ENCODE measurements at places on chromosomes 13 and 19.

DNA sequence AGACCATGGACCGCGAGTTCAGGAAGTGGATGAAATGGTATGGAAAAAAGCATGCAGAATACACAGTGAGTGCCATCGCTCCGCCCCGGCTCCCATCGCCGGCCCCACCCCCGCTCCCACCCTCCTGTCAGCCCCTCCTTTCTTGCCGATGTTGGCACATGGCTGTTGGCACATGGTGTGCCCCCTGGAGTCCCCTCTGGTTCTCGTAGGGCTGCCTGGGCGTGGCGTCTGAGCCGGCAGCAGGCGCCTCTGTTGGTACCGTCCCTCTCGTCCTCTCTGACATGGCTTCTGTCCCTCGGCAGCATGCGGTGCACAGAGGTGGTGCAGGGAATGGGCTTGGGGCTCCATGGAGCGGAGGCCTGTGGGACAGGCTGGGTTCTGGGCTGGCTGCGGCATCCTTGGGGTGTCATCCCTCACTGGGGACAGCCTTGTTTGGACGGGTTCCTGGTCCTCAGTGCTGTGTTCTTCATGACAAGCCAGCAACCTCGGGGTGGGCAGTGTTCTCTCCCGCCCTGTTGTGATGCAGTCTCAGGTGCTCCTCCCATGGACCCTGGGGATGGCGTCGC is 30.9 kb downstream of the DOT1L start:
- no peak for DNase-seq

DNA sequence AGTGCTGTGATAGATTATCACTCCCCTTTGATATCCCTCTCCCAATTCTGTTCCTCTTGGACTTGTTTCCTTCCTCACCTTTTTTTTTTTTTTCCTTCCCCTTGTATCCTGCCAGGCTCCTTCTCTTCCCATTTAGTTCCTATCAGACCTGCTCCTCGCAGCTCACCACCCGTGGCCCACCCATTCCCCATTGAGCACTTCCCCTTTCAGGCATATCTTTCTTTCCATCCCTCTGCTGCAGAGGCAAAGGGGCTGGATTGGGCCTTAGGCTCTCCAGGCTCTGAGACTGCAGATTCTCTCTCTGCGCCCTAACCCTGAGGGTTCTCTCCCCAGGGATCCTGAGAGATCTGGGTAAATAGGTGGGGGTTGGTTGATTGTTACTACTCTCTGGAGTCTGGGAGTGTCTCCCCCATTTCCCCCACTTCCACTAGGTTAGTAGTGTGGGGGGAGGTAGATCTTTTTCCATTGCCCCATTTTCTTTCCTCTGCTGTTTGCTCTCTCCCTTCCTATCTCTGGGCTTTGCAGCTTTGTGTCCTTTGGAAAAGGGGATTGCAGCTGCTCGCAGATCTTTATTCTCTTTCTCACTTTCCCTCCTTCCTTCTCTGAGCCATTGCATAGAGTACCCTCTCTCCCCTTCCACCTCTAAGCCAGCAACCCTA is 2.3 kb downstream of the ARHGAP35 start:
- no peak for DNase-seq

DNA sequence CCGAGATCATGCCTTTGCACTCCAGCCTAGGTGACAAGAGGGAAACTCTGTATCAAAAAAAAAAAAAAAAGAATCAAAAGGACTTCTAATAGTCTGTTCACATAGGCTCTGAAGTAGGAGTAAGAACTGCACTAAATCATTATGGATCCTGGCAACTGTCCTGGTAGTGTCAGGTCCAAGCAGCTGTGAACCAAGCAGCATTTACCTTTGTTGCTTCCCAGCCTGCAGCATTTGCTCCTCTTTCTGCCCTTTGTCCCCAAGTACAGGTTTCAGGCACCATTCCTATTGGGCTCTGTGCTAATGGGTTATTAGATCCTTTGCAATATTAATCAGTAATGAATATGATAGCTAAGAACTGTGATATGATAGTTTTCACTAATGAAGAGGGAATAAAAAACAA is 77.4 kb upstream of the NBEA start:
- no peak for DNase-seq

DNA sequence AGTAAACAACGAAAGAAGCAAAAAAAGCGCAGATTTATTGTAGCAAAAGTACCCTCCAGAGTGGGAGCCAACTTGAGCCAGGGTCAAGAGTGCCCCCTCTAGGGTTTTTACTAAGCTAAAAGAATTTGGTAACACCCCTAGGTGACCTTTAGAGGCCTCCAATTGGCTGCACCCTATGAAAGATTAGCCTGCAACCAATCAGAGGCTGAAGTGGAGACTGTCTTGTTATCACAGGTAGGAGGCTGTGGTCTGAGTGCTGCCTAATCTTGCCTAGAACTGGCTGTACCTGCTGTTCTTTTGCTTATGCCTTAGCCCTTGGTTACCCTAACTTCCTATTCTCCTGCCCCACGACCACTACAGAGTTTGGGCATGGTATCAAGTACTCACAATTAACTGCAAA is 38.3 kb downstream of the ANKRD10 start:
- DNase-seq = no peak

- DNase-seq = no peak
Measured at GRCh38 chr19:49361438-49362047, 673 bp downstream of the TEAD2 start.

DNA sequence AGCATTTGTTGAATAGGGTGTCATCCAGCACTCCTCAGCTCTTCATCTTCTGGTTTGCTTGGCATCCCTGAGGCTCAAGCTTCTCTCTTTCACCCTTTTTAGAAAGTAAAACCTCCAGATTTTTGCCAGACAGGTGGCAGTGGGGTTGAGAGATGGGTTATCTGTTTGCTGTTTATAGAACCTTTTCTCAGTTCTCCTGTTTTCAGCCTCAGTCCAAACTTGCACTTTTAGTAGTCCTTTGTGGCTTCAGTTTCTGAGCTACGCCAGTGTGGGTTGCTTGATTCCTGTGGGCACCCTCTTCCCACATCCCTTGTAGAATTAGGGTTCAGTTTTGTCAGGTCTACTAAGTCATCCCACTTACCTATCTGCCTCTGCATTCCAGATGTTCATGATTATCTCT is 147.9 kb downstream of the PAN3 start:
- DNase-seq = no peak

DNA sequence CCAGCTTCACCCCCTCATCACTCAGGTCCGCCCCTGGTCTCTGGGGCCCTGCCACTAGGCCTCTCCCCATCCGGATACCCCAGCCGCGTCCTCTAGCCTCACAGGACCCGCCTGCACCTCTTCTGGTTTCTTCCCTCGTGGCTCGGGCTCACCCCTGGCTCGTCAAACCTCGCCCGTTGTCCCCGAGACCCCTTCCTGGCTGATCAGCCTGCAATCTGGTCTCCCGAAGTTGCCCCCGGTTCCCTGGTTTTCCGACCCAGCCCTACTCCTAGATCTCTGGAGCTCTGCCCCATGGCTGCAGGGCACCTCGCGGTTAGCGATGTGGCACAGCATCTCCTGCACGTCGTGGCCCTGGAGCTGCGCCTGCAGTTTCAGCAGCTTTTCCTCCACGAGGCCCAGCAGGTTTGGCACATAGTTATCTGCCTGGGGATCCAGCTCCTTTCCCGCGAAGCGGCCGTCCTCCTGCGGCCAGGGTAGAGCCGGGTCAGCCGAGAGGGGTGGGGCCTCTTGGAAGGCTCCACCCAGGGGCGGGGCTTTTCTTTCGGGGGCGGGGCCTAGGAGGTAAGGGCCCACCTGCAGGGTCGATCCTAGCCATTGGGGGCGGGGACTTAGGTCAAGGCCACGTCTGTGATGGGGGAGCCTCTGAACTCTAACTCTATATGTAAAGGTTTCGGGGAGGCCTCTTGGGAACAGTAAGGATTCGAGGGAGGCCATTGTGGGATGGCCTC is 2.4 kb upstream of the RGL3 start:
- no peak for DNase-seq

DNA sequence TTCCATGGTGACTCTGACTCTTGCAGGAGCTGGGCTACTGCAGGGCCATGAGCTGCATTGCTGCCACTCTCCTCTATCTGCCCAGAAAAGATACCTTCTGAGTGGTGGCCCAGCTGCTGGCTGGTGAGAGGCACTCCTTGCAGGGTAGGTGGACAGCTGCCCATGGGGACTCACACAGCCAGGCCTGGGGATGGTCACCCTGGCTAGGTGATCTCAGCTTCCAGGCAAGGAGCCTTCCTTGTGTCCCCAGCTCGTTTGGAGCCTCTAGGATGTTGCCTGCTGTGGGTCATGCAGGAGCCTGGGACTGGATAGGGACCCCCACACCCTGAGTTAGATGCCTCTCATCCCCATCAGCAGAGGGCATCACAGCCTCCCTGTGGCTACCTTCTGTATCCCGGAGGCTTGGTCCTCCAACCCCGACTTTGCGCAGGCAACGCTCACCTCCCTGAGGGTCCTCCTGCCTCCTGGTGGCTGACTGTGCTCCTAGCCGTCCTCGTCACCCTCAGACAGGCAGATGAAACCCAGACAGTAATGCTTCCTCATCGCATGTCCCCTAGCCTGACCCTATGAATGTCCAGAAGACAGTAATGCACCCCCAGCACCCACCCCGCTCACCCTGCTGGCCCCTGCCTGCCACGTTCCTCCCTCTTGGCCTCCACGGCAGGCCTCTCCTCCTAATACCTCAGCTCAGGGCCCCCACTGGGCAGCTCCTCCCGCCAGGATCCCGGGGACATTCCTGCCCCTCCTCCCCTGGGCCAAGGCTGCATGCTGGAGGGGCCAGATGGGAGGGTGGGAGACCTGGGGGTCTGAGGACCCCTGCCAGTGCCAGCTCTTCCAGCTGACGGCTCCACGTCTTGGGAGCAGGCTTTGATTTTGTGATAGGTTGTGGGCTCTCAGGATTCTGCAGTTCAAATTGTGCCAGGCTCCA is 13.6 kb upstream of the ZNF14 start:
- DNase-seq = no peak

DNA sequence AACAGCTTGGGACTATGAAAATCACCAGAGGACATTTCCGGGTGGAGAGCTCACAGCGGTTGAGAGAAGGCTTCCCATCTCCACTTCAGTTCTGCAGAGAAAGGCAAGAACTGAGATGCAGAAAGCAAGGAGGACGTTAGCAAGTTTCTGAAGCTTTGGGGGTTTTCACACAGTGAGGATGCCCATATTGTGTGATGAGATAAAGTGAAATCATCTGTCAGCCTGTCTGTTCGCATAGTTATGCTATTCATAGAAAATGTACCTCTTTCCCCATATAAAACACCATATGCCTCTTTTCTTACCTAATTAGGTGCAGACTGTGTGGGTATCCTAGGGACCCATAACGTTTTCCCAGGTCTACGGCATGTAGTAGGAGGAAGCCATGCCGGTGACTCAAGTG is 27.5 kb downstream of the ZIC5 start:
- DNase-seq = no peak

GRCh38 chr13:101144808-101145419 is 271.4 kb downstream of the NALCN start:
- peak; percentile 15 for DNase-seq

DNA sequence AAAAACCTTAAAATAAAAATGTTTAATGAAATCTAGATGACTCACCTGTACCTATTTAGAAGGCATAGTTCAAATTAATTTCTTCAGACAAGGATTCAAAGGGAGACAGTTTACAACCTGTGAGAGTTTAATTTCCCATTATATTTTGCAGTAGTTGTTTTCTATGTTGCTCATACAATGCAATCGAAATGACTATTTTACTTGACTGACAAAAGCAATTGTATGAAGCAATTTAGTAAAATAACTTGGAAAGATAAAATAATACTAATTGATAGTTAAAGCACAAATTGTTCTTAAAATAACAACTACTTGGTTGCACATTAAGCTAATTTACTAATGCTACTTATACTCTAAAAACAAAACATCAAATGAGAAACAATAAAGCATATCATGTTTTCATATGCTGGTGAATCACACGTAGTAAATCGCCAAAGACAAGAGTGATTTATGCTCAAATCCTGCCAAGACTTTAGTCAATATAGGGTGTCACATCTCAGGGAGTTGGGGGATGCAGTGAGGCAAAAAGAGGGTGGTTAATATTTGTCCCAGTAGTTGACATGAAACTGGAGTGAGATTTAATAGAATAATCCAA is 6.4 kb downstream of the DACH1 start:
- no peak for DNase-seq

GRCh38 chr19:42174958-42175734 is 42.3 kb downstream of the DEDD2 start:
- DNase-seq = no peak

GRCh38 chr19:12788682-12789097 is 2.6 kb upstream of the JUNB start:
- DNase-seq = no peak

- no peak for DNase-seq
Measured at GRCh38 chr13:71626421-71627117, 240.4 kb downstream of the DACH1 start.

DNA sequence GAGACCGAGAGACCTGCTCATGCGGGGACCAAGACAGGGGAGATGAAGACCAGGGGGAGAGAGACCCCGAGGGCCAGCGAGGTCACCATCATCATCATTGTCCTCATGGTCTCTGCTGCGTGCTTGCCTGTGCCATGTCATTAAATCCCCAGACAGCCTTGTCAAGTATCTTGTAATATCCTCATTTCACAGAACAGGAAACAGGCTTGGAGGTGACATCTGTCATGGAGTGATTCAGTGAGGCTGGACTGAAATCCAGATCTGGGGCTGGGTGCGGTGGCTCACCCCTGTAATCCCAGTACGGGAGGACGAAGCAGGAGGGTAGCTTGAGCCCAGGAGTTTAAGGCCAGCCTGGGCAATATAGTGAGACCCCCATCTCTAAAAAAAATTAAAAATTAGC is 5.9 kb upstream of the NANOS2 start:
- DNase-seq = no peak

DNA sequence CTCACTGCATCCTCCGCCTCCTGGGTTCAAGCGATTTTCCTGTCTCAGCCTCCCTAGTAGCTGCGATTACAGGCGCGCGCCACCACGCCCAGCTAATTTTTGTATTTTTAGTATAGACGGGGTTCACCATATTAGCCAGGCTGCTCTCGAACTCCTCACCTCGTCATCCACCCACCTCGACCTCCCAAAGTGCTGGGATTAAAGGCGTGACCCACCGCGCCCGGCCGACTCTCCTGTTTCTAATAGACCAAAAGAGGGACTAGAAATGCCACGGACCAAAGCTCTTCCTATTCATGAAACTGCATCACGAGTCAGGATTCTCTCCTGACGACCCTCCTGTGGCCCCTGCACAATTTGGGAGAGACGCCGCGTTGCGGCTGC is 563 bp downstream of the ZNF43 start:
- DNase-seq = no peak

DNA sequence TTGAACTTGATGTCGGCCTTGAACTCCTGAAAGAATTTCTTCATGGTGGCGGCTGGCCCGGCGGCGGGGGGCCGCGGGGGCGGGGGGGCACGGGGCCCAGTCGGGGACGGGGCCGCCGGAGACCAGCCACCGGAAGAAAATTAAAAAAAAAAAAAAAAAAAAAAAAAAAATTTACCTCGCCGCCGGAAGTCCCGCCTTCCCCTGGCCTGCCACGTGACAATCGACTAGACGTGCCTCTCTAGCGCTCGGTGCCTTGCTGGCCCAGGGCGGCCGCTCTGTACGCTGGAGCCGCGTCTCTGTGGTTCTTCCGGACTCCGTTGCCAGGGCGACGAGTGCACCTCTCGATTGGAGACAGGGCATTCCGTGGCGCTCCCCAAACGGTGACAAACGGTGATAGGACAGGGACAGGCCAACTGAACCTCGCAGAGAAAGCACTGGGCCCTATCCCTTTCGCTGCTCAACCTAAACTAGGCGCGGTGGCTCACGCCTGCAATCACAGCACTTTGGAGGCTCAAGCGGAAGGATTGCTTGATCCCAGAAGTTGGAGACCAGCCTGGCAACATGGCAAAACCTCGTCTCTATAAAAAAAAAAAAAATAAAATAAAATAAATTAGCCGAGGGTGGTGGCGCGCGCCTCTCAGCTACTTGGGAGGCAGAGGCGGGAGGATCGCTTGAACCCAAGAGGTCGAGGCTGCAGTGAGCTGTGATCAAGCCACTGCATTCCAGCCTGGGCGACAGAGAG is at the start of gene UBXN6:
Gene UBXN6 (minus strand): TSS at position 141 of the 742 bp plus-strand sequence. CDS start 97 bp downstream, at position 44.
- DNase-seq = peak; percentile 97

All from NCI-H2107 (cell line).